Cardiac septum (tissue), 1 donor: ENCODE measurements at places on chromosomes 4 and X. TPM values are rescaled to one million over a fixed set of nuclear protein-coding genes. Genes with fewer than 3 reads are reported as not detected.
A peak's percentile ranks its signal among the peaks of the same experiment; 100 is the strongest.

Gene SOD3
- 115 TPM for total RNA-seq

Gene MAMLD1
- total RNA-seq = 2.6 TPM

Gene SGCB
- 92.1 TPM for total RNA-seq

Gene CXCL1
- total RNA-seq = 0.86 TPM

Gene AFP
- total RNA-seq = not detected

Gene F8A1
- 31.1 TPM for total RNA-seq

Gene GLRA3
- total RNA-seq = not detected

DNA sequence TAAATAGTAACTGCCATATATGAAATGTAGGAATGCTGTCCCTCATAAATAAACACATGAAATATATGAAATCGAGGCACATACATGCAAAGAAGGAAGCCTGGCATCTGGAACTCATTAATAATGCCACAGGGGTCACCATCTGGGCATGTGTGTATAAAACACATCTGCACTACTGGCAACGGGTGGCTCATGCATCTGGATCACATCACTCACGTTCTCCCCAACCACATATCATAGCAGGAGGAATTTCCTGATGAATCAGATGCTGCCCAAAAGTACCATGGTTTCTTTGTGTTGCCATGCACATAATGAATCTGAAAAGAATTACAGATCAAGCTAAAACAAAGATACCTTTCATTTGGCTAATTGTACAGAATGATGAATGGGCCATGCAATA is 28.6 kb downstream of the RNF175 start:
- no peak for DNase-seq

DNA sequence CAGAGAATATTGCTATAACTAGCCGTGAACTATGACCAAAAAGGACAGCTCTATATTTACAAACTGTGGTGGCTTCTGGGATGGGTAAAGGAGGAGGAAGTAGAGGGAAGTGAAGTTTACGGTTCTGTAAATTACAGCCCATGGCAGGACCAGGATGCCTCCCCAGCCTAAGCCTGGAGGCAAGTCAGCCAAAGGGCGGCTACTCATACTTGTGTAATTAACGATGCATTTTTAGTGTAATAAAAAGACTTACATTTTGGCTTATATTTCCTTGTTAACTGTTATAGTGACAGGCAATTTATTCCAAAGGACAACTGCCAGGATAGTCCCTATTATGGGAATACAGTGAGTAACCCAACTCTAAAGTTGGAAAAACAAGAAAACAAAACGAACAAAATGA is 139.9 kb upstream of the OTUD4 start:
- no peak for DNase-seq

DNA sequence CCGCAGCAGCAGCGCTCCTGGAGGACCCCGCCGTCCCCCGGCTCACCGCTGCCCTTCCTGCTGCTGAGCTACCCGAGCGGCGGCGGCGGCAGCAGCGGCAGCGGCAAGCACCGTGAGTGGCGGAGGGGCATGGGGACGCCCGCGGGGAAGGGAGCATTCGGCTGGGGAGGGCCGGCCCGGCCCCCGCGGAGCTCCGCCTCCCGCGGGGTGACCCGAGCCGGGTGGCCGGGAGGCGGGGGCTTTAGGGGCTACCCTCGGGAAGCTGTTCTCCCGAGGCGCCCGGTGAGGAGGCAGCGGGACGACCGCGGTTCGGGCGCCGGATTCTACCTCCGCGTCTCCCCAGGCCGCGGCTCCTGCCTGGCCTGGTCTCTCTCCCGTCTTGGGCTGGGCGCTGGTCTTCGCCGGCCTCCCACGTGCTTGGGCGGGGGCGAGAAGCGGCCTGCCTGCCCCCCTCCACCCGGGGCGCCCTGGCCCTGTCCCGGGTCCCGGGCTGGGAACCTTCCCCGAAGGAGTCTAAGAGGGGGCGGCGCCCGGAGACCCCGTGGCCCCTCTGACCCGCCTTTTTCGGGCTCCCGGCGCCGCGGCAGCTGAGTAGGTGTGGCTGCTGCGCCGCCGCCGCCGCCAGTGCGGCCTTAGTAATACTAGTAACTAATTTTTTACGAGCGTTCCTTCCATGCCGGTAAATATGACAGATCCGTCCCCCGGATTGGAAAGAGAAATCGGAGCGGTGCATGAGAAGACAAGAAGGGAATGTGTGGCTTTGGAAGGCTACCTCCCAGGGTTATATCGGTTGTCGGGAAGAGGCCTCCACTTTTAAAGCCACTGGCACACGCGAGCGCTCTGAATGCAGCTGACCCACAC is 16.4 kb upstream of the RUFY3 start:
- peak; percentile 91 for DNase-seq

DNA sequence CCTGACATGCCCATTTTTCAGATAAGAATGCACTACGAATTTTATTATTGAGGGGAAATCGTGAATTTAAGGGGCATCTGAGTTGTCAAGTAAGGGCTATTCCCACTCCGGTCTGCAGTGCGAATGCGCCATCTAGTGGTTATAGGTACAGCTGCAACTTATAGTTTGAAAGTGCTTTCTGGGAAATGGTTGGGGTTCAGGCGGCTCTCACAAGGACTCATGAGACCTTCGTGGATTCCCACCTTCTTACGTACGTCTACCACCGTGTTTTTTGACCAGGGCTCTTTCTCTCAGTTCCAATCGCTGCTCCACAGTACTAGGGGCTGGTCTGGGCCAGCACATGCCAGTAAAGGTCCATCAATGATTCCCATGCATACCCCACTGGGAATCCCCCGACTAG is 12.3 kb downstream of the MSL3 start:
- DNase-seq = no peak

DNA sequence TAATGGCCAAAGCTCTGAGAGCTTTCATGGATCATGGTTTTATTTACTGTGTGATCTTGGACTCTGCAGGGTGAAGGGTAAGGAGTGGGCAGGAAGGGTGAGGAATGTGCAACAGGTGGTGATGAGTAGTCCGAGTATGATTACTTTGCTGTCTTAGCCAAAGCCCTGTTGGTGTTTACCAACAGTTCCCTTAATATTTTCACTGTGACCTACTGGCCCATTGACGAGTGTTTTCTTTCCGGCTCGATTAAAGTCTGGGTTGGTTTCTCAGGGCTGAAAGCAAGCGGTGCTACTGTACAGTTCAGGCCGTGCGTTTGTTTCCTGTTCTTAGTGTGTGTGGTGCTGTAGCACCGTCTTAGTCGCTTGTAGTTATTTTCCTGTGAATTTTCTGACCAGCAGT is 2.6 kb downstream of the ARHGAP24 start:
- no peak for DNase-seq

- DNase-seq = no peak
Observed at GRCh38 chr4:37794056-37794455, 32.4 kb upstream of the PGM2 start.

DNA sequence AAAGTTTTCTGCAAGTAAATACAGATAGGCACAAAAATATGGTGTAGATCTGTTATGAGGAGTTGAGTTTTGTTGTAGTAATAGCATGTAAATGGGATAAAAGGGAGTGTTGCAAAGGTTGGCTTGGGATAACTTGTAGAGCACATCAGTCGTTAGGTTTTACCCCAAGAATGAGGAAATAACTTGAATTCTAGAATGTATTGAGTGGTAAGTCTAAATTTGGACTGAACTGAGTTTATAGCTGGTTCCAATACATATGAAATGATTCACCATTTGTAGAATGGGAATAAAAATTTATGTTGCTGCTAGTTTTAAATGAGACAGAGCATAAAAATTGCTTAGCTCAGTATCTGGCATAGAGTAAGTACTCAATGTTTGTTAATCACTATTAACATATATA is 719.2 kb downstream of the FSTL5 start:
- no peak for DNase-seq

- DNase-seq = no peak
Observed at GRCh38 chrX:79443121-79443520, 76.0 kb upstream of the ITM2A start.
